Activated naive CD8-positive, alpha-beta T cell treated with anti-CD3 and anti-CD28 coated beads for 36 hours (primary cell): ENCODE measurements at places on chromosomes 11 and 22.

DNA sequence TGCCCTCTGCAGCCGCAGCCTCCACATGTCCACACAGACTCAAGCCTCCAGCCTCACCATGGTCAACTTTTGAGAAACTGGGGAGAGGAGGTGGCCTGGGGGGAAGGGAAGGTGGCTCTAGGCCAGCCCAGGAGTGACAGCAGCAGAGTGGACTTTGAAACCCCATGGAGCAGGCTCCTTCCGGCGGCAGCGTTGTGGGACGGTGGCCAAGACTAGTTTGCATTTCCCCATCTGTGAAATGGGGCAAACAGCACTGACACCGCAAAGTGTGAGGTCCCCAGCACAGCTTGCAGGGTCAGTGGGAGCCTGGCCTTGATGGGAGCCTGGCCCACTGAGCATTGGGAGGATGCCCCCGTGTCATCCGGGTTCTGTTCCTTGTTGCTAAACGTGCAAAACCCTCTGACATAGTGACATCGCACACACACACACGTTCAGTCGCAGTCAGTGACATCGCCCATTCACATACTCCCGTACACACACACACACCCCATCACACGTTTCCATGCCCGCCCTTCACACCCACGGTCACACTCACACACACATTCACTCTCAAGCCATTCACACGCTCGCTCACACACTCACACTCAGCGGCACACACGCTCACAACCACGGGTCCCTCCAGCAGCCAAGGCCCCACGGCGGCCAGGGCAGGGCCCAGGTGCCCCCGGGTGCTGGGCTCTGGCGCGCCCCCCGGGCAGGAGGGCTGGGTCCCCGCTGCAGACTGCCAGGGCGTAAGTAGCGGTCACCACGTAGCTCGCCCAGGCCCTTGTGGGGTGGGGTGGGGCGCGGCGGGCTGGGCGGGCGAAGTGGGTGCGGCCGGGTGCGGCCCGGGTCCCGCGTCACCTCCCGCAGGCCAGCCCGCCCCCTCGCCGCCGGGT, 585 bp downstream of the CYB5R3 start:
- no peak for DNase-seq

GRCh38 chr11:2713094-2713493, 13.3 kb upstream of the KCNQ1OT1 start:
- no peak for DNase-seq

GRCh38 chr22:49721211-49721763, 106.4 kb downstream of the BRD1 start:
- DNase-seq = no peak

GRCh38 chr11:29963796-29964195, 53.0 kb downstream of the KCNA4 start:
- DNase-seq = no peak

DNA sequence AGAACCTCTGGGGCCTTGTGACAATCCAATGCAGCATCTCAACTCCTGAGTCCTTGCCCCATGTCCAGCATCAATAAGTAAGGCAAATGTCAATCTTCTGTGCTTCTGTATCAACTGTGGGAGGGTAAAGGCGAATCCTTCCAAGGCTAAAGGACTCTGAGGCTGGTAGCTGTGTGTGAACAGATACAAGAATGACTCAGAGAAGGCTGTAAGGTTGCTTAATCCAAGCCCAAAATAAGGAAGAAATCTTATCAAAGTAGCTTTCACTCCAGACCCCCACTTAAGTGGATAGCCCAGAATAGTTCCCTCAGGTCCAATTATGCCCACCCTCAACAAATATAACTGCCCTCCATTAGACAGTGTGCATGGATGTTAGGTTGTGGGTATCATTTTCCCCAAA, 28.1 kb upstream of the SCGB1A1 start:
- DNase-seq = no peak

DNA sequence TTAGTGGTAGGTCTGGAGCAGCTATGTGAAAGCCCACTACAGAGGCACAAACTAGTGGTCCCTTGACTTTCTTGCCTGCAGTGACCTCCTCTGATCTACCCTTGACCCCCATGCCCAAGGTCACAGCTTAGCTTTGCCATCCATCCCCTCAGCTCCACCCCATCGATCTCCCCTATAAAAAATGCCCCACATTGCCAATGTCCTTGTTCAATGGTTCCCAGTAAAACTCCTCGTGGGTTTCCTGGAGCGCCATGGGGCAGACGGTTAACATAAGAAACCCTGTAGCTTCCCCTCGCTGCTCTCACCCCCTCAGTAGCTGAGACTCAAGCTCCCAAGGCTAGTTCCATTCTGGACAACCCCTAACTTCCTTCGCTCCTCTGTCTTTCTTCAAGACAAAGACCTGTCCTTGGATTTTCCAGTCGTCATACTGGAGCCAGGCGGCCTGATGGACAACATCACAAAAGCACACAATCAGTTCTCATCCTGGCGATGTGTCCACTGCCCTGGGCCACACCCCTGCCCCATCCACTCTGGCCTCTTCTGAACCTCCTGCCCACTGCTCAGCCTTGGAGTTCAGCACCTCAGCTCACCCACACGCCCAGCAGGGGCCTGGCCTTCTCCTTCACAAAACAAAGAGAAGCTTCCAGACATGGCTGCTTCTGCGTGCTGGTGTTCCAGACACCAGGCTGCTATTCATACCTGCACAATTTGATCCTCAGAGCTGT, 1429.3 kb downstream of the BRD1 start:
- DNase-seq = no peak

DNA sequence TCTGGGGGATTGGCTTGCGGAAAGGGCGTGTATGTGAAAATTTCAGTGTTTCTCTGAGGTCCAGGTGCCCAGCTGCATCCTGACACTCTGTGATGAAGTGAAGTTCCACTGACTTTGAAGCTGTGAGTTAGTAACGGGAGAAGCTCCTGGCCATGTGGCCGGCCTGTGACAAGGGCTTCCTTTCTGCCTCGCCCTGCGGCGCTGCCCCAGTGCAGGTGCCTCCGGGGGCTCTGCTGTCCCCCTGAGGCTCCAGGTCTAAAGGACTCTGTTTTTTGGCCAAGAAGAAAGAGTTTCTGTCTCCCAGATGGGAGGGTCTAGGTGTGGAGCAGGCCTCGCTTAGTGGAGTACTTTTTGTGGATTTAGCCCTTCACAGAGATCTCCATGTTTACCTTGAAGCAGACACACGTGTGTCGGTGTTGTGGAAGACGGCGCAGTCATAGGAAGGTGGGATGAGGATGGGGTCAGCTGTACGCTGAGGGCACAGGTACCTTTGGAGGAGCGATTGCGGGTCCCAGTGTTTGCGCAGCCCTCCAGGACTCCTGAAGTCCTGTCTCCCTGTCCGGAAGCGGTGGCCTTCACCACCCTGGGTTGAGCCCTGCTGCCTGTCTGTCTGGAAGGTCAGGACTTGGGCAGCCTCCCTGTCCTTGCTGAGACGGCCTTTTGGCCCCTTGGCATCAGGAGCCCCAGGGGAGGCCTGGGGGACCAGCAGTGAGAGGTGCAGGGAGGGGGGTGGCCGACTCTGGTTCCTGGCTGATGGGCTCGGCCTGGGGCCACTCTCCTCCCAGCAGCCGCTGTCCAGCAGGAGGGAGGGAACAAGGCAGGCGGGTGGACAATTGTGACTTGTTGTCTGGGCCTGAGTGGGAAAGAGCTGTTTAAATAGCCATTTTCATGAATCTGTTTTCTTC, 1249.3 kb downstream of the BRD1 start:
- DNase-seq = no peak

- no peak for DNase-seq
Observed at GRCh38 chr11:128827191-128827893, 39.8 kb downstream of the KCNJ1 start.

DNA sequence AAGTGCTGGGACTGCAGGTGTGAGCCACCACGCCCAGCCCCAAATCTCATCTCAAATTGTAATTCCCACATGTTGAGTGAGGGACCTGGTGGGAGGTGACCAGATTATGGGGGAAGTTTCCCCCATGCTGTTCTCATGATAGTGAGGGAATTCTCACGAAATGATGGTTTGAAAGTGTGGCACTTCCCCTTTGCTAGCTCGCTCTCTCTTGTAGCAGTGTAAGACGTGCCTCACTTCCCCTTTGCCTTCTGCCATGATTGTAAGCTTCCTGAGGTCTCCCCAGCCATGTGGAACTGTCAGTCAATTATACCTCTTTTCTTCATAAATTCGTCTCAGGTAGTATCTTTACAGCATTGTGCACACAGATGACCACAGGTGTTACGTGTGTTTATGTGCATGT, 357.8 kb downstream of the CADM1 start:
- no peak for DNase-seq

GRCh38 chr11:46410021-46410420, 18.4 kb upstream of the CHRM4 start:
- no peak for DNase-seq

GRCh38 chr11:31764766-31765165, 46.4 kb downstream of the PAX6 start:
- DNase-seq = no peak

GRCh38 chr11:132933703-132934102, 598.6 kb downstream of the OPCML start:
- DNase-seq = no peak

- DNase-seq = no peak
Observed at GRCh38 chr11:91946397-91946951, 278.1 kb upstream of the FAT3 start.

DNA sequence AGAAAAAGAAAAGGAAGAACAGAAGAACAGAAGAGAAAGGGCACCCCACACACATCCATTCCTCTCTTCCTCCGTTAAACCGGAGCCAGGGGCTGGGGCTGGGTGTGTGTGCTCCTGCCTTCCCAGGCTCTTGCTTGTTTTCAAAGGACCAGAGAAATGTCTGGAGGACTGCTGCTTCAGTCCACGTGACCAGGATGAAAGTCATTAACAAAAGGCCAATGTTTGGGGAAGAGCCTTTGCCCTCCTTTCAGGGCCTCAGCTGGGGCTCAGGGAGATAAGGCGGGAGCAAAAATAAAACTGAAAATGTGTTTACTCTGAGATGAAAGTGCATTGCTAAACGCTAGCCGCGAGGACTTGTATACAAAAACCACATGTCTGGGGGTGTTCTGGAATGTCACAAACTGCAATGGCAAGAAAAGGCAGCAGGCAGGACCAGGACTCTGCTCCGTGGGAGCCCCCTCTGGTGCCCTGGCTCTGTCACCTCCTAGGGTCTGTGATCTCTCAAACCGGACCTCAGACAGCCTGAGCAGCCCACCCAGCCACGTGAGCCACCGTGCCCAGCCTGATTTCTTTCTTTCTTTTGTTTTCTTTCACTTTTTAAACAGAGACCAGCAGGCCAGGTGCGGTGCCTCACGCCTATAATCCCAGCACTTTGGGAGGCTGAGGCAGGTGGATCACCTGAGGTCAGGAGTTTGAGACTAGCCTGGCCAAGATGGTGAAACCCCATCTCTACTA, 31.6 kb upstream of the MYH9 start:
- no peak for DNase-seq

GRCh38 chr22:37278261-37278660, 4.0 kb upstream of the CYTH4 start:
- DNase-seq = no peak

- DNase-seq = peak; percentile 62
Observed at GRCh38 chr22:44667829-44668189, 34.2 kb upstream of the PRR5 start.

- no peak for DNase-seq
Observed at GRCh38 chr11:32752001-32752400, 42.5 kb downstream of the CCDC73 start.

DNA sequence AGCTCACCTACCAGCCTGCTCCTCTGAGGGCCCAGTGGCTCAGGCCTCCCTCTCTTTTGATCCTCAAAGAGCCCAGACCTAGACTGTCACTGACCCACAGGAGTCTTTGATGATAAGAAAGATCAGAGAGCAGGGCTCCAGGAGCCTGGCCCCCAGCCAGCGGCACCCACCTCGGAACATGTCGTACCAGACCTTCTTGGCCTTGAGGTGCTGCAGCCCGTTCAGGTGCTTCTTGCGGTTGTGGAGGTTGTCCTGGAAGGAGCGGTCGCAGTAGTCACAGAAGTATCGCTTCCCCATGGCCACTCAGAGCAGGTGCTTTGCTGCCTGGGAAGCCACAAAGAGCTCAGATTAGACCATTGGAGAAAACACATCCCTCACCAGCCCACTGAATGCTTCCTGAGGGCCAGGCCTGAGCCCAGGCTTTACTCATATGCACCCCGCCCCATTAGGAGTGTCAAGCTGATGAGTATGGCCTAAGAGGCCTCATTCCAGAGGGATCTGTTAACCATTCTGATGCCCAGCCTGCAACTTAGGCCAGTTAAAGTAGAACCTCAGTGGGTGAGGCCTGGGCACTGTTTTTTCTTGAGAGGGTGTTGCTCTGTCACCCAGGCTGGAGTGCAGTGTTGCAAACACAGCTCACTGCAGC, 18.4 kb downstream of the ZMAT5 start:
- DNase-seq = no peak

GRCh38 chr22:41826430-41827383, 6.2 kb upstream of the SREBF2 start:
- no peak for DNase-seq

DNA sequence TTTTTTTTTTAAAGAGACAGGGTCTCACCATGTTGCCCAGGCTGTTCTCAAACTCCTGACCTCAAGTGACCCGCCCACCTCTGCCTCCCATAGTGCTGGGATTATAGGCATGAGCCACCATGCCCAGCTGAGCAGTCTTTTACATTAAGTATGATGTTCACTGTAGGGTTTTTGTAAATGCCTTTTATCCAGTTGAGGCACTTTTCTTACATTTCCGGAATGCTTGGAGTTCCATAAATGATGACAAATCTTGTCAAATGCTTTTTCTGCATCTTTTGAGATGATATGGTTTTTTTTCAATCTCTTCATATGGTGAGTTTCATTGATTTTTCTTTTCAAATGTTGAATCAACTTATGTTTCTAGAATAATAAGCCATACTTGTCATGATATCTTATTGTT, 29.4 kb upstream of the CTTN start:
- DNase-seq = no peak

GRCh38 chr11:130916910-130917309, 631 bp upstream of the SNX19 start:
- DNase-seq = no peak

DNA sequence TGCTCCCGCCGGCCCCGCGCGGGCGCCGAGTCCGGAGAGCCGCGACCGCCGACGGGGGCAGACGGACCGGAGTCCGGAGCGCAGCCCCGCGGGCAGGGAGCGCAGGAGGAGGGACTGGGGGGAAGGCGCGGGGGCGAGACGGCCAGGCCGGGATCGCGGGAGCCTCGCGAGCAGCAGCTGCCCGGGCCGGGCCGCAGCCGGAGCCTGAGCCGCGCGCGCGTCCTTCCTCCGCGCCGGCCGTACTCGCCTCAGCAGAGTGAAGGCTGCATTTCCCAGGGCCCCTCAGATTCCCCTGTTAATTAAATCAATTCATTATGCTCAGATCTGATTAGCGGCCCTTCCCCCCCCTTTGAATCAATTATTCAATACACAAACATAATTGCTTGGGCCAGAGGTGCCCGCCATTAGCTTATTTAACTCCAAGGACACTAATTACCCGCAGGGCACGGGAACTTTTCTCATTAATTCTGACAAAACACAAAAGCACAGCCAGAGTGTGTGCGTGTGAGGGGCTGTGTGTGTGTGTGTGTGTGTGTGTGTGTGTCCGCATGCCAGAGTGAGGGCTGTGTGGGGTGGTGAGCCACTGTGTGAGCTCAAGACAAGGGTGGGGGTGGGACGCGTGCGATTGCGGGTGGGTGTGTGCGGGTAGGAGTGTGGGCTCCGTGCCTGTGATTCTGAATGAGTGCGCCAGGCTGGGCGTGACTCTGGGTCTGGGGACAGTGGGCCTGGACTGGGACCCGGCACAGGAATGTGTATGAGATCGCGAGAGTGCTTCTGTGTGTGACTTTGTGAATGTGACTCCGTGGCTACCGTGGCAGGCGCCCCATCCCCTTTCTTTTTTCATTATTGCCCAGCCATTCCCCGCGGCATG, 5.1 kb upstream of the LMO1 start:
- no peak for DNase-seq
